ENCODE measurements at places on chromosomes 6 and 20.

DNA sequence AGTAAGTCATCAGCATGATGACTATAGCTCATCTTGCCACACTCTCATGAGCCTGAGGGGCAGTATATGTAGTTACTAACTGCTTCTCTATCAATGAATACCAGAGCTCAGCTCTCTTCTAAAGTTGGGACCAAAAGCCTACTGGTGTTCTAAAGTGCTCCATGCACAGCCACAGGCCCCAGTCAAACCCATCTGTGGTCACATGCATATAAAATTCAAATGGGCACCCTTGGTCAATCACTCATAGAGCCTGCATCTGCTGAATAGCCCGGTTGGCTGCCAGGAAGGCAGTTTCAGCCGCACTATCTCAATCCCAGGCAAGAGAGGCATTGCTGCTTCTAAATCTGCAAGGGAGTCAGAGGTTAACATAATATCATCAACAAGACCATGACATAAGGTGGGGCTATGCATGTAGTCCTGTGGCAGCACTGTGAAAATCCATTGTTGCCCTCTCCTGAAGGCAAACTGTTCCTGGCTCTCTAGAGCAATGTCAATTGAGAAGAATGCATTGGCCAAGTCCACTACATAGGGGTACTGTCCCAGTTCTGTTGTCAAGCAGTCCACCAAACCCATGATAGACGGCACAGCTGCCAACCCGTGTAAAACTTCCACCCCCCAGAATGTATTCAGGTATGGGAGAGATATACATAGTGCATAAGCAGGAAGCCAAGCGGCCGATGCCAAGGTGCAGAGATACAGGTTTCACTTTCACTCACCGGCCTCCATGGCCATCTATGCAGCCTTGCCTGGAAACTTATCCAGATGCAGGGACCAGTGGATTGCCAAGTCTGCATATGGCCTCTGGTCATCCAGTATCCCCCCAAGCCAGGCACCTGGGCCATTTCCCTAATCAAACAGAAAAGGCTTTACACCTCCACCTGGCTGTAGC, 76.2 kb downstream of the ALDH8A1 start:
- DNase-seq: no peak

GRCh38 chr20:19780261-19780660, 22.2 kb downstream of the RIN2 start:
- DNase-seq: no peak

GRCh38 chr6:55443238-55444134, 116.2 kb downstream of the GFRAL start:
- DNase-seq: no peak

GRCh38 chr6:166419717-166420116, 37.0 kb upstream of the MPC1 start:
- no peak for DNase-seq

DNA sequence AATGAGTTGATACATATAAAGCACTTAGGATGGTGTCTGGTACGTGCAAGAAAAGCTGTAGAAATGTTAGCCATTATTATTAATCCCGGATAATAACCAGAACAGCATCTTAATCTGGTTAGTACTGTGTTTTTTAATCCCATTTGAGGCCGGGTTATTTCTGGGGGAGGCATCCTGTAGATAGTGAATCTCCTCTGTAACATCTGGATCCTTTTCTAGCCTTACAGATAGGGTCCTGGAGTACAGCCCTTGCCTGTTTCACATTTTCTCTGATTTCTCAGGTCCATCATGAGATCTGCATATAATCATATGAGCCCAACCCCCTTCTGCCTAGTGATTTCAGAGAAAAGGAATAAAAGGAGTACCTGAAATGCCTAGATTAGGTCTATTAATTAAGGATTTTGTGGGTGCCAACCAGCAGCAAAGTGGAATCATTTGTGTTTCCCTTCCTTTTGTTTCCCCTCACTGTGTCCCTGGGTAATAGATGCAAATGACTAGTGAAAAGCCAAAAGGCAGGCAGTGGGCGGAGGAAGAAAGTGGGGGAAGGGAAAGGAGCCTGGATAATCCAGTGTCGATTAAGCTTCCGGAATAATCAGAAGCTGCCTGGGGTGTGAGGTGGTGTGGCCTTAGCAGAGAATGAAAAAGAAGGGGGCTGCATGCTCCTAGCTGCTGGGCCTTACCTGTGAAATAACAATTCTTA, 88.9 kb downstream of the SOBP start:
- no peak for DNase-seq

DNA sequence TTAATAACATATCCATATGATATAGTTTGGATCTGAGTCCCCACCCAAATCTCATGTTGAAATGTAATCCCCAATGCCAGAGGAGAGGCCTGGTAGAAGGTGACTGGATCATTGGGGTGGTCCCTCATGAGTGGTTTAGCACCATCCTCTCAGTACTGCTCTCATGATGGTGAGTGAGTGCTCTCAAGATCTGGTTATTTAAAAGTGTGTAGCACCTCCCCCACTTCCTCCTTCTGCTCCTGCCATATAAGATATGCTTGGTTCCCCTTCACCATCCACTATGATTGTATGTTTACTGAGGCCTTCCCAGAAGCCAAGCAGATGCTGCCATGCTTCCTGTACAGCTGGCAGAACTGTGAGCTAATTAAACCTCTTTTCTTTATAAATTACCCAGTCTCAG, 22.9 kb downstream of the IRF4 start:
- DNase-seq: no peak

DNA sequence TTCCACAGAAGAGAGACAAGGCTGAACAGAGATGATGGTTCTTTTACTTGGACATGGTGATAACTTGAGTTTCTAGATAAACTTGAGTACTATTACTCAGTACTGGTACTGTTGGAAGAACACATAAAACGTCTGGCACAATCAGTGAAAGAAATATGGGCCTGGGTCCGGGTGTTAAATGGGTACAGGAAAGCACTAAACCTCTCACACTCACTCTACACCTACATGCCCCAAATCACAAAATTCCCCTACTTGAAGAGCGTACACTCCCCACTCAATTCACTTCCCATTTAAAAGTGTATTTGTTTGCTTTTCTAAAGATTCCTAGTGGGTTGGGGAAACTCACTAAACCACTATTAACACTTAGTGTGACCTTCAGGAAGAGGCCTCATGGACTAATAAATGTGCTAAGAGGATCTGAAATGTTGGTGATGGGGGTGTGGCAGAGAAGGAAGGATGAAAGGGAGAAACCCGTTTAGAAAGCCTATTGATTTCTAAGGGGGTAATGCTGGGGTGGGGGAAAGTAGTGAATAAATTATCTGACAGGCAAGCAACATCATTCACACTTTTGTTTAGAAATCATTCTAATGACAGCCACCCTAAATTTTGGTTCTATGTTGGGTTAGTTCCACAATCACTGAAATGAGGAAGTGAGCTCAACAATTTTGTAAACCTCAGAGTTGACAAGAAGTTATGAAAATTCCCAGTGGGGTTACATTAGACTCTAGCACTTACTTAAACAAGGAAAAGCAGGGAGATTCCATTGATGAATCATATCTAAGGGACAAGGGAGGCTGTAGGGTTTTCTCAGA, 222.6 kb upstream of the MARCKS start:
- no peak for DNase-seq

- DNase-seq: no peak
Measured at GRCh38 chr6:25094726-25095125, 159.0 kb upstream of the RIPOR2 start.

DNA sequence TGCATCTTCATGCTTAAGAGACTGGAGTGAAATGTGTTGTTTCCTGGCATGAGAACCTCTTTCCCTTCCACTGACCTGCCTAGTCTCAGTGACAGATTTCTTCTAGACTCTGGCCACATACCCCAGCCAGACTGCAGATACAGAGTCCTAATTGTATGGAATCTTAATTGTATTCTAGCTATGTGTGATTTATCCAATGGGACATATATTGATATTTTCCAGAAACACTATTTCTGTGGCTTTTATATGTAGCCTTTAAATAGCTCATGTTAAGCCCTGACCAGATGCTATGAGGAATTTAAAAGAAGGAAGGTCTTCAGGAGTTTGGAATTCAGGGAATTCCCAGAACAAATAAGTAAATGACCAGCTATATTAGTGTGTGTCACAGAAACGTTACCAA, 99.0 kb downstream of the FIG4 start:
- no peak for DNase-seq

Measured in stimulated activated CD4-positive, alpha-beta T cell treated with anti-CD3 and anti-CD28 coated beads, Interleukin-4, amount 100 ng/mL, for 4 hours (primary cell).